ENCODE measurements at places on chromosomes 7 and 10. TPM values are rescaled to one million over a fixed set of nuclear protein-coding genes. Genes with fewer than 3 reads are reported as not detected.

TMEM243 gene
- total RNA-seq = 51.6 TPM

LRRD1 gene
- not detected for total RNA-seq

DGKB gene
- not detected for total RNA-seq

COL28A1 gene
- total RNA-seq = not detected

TMEM229A gene
- total RNA-seq = not detected

SYT15B gene
- total RNA-seq = 0.17 TPM

ACSM6 gene
- total RNA-seq = not detected

RADIL gene
- total RNA-seq = 0.84 TPM

RHBDD2 gene
- total RNA-seq = 21.8 TPM

CPA5 gene
- total RNA-seq = not detected

RBM17 gene
- total RNA-seq = 164 TPM

CCDC7 gene
- total RNA-seq = 21.4 TPM

KNDC1 gene
- total RNA-seq = 0.07 TPM

CPN1 gene
- total RNA-seq = not detected

DDC gene
- total RNA-seq = not detected

MKX gene
- not detected for total RNA-seq

CYP26A1 gene
- not detected for total RNA-seq

SORBS1 gene
- 0.74 TPM for total RNA-seq

MSRB2 gene
- 9.2 TPM for total RNA-seq

CD36 gene
- total RNA-seq = not detected

LRRC18 gene
- not detected for total RNA-seq

CPED1 gene
- total RNA-seq = 0.17 TPM

KCNMA1 gene
- total RNA-seq = not detected

BUB3 gene
- 255 TPM for total RNA-seq

GRM3 gene
- not detected for total RNA-seq

PSMG3 gene
- 29.3 TPM for total RNA-seq

EPO gene
- total RNA-seq = not detected

SGCE gene
- total RNA-seq = not detected

TMEM196 gene
- not detected for total RNA-seq

GSTO2 gene
- total RNA-seq = 1.3 TPM

SYT15 gene
- 1.2 TPM for total RNA-seq

FAM13C gene
- total RNA-seq = not detected

Measured in activated CD4-positive, alpha-beta T cell treated with anti-CD3 and anti-CD28 coated beads, Interleukin-2, amount 10 ng/mL, durations not matched to agents 7 days and 5 days (primary cell).